ENCODE measurements at places on chromosomes 6 and 20.

DNA sequence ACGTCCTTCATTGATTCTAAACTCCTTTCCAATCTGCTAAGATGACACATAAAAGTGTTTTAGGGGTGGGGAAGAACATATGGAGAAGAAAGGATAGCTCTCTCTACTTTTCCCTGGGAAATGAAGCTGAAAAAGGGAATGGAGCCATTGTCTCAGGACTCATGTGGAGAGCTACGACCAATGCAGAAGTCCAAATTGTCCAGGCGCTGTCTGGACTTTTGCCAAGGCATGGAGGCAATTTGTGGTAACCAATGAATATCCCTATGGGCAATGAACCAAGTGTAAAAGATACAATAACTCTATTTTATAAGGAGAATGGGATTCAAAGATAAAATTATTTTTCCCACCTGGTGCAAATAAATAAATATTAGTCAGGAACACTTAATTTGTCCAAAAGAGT, 16.1 kb downstream of the FBXL4 start:
- DNase-seq = no peak

- DNase-seq = no peak
These were observed 197.9 kb upstream of the KCNK16 start for GRCh38 chr6:39520411-39520810.

- DNase-seq = no peak
These were observed 26.3 kb downstream of the C6orf89 start for GRCh38 chr6:36912030-36912454.

GRCh38 chr20:19968466-19969073, 48.6 kb upstream of the NAA20 start:
- no peak for DNase-seq

- no peak for DNase-seq
These were observed 84.2 kb upstream of the PCSK2 start for GRCh38 chr20:17142666-17143065.
